Epithelial cell of proximal tubule (primary cell): ENCODE measurements at places on chromosomes 3 and 15. TPM values are rescaled to one million over a fixed set of nuclear protein-coding genes. Genes with fewer than 3 reads are reported as not detected.

The CSPG5 gene
- 0.65 and 2.2 TPM in 2 replicates for total RNA-seq

The PP2D1 gene
- total RNA-seq: not detected in 2 replicates

The CHL1 gene
- 0.17 TPM in 1 of 2 replicates, not detected in the other for total RNA-seq

The TMEM42 gene
- 20.1 and 22.3 TPM in 2 replicates for total RNA-seq
